Activated naive CD4-positive, alpha-beta T cell treated with anti-CD3 and anti-CD28 coated beads for 36 hours (primary cell): ENCODE measurements at places on chromosomes 1 and 21. TPM values are rescaled to one million over a fixed set of nuclear protein-coding genes. Genes with fewer than 3 reads are reported as not detected.

LHX8 gene
- total RNA-seq = not detected

PCP4L1 gene
- total RNA-seq = 0.37 TPM

OPN3 gene
- 9.0 TPM for total RNA-seq

DNA sequence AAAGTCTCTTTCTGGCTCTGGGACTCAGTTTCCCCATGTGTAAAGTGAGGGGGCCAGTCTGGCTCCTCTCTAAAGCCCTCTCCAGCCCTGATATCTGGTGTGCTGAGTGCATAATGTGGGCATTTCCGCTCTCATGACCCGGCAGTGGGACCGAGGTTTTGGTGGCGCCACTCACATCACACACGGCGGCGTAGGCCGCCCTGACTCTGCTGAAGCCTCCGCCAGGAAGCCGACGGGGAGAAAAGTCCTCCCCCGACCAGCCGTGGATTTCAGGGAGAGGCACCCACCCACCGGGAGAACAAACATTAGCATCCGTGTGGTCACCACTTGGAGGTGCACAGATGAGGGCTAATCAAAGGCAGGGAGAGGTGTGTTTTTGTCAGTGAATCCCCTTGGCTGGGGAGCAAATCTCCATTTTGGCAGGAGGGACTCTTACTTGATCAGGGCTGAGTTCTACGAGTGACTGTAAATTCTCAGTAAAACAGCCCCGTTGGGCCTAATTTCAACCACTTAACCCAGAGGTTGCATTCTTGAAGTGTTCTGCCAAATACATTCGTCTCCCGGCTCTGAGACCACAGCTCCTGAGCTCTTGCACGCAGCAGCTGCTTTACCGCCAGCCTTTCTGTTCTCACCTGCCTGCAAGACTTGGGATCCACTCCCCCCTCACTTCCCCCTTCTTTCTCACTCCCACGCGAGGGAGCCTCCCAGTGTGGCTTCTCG is 118.2 kb downstream of the FOXD2 start:
- DNase-seq = no peak
- no peak overlapping the region for H3K4me3 ChIP-seq
- peaks cover 11% of the 10 kb centered on the region for H3K27me3 ChIP-seq

GRCh38 chr1:77044133-77044849 is 174.9 kb downstream of the PIGK start:
- no peak overlapping the region for H3K27ac ChIP-seq
- H3K4me3 ChIP-seq = no peak overlapping the region
- no peaks in the 10 kb centered on the region for H3K36me3 ChIP-seq
- H3K27me3 ChIP-seq = no peaks in the 10 kb centered on the region

- H3K27me3 ChIP-seq = peaks cover 4% of the 10 kb centered on the region
- no peaks in the 10 kb centered on the region for H3K36me3 ChIP-seq
- no peak overlapping the region for H3K4me3 ChIP-seq
- H3K4me1 ChIP-seq = no peaks in the 10 kb centered on the region
Observed at GRCh38 chr1:54012008-54012325, 6.0 kb downstream of the LDLRAD1 start.

DNA sequence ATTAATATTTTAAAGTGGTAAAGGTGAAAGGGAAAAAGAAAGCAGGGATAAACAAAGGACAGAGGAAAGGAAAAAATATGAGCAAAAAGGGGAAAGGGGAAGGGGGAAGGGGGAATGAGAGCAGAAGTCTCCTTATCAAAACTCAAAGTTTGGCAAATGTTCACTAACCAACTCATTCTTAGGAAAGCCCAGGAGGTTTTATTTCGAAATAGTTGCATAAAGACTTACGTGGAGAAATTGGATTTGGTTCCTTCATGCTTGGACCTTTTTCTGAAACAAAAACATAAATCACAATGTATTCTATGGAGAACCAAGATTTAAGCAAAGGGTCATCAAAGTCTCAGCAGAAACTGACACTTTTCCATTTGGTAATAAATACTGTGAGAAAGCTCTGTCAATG is 188.1 kb downstream of the TGFBR3 start:
- peaks cover 14% of the 10 kb centered on the region for H3K36me3 ChIP-seq
- peak overlapping the region; percentile 30 for H3K4me3 ChIP-seq
- H3K4me1 ChIP-seq = peaks cover 28% of the 10 kb centered on the region
- peak overlapping the region; percentile 51 for H3K27ac ChIP-seq
- no peaks in the 10 kb centered on the region for H3K27me3 ChIP-seq

GRCh38 chr1:148355976-148356375 is 127.1 kb downstream of the PPIAL4G start:
- H3K27me3 ChIP-seq = peaks cover 26% of the 10 kb centered on the region
- H3K4me3 ChIP-seq = no peak overlapping the region
- DNase-seq = no peak
- H3K4me1 ChIP-seq = peaks cover 15% of the 10 kb centered on the region

GRCh38 chr21:37503848-37504467 is 137.4 kb downstream of the DYRK1A start:
- H3K4me1 ChIP-seq = peaks cover 26% of the 10 kb centered on the region
- peaks cover 30% of the 10 kb centered on the region for H3K36me3 ChIP-seq
- peak; percentile 50 for DNase-seq
- peak overlapping the region; percentile 5 for H3K4me3 ChIP-seq

- H3K4me1 ChIP-seq = peaks cover 35% of the 10 kb centered on the region
- no peak for DNase-seq
- H3K4me3 ChIP-seq = no peak overlapping the region
- peaks cover 2% of the 10 kb centered on the region for H3K36me3 ChIP-seq
- H3K27me3 ChIP-seq = no peaks in the 10 kb centered on the region
Observed at GRCh38 chr1:33338440-33339211, 17.7 kb upstream of the A3GALT2 start.

DNA sequence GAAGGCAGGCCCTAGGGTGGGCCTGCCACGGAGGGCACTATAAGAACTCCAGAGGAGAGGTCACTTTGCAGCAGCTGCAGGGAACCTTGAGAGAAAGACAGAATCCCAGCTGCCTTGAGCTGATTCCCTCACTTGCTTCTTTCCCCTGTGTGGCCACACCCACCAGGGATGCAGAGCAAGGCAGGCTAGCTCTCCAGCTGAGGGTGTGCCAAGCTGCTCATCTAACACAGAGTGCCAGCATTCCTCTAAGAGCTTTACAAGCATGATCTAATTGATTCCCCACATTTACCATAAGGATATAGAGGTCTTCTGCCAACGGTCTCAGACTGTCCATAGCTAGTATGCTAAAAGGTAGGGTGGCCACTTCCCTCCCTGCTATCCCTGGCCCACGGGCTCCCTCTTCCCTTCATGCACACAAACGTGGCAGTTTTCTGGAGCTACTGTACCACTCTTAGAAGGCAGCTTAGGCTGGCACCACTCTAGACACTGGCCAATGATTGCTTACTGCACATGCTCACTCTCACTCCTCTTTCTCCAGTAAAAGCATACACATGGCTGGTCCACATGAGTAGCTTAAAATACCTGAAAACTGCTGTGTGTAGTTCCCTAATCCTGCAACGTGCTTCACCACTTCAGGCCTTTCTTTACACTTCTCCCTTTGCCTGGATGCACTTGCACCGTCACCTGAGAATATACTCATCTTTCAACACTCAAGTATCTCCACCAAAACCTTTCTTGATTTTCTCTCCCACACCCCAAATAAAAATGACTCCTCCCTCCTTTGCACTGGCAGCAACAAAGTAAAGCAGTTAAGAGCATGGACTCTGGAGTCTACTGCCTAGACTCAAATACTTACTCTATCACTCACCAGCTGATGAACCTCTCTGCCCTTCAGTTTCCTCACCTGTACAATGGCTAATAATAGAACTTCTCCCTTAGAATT is 57.7 kb downstream of the DMAP1 start:
- H3K4me1 ChIP-seq = peaks cover 30% of the 10 kb centered on the region
- no peak overlapping the region for H3K27ac ChIP-seq
- no peaks in the 10 kb centered on the region for H3K27me3 ChIP-seq

DNA sequence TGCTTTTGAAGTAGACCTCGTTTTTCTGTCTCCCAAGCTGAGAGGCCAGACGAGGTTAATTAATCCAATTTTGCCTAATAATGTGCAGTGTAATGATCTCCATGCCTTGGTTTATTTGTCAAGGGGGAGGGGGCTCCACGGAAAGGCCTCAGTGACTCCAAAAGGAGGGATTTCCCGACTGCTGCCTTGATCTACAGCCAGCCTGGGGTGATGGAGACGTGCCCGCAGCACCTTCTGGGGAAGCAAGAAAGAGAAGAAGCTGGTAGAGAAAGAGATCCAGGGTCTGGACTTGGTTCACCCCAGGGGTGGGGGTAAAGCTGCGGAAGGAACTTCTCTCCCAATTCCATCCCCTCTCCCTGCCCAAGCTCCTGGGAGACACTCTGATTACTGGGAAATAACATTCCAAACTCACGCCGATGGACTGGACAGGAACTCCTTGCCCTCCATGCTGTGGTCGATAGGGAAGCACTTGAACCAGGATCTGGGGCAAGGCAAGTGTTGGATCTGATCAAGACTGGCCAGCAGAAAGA is 44.1 kb upstream of the SIM2 start:
- H3K4me3 ChIP-seq = no peak overlapping the region
- H3K27ac ChIP-seq = no peak overlapping the region
- no peak for DNase-seq

DNA sequence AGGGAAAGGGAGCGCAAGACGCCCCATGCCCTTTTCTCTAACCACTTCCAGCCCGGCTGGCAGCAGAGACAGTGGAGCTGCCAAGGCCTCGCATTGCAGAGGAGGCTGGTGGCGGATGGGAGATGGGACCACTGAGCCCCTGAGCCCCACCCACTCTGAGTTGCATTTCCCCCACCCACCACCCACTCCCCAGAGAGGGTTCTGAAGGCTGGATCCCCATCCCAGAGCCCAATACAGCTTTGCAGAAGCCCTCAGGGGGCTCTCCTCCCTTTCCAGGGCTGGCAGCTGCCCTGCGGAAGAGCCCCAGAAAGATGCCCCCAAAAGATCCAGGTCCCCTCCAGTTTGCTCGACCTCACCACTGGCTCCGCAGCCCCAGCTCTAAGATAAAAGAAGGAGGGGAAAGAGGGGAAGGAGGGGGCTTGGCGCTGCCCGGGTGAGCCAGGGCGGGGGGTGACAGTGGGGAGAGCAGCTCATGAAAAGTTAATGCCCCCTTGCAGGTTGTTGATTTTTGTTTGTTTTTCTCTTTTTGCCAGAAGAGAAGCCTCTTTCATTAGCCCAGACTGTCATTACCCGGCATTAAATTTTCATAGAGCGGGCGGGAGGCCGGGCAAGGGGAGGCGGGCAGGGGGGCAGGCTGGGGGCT is 38.4 kb upstream of the CASZ1 start:
- H3K27me3 ChIP-seq = peaks cover 30% of the 10 kb centered on the region
- DNase-seq = no peak
- no peak overlapping the region for H3K4me3 ChIP-seq
- H3K36me3 ChIP-seq = no peaks in the 10 kb centered on the region
- peaks cover 1% of the 10 kb centered on the region for H3K4me1 ChIP-seq

DNA sequence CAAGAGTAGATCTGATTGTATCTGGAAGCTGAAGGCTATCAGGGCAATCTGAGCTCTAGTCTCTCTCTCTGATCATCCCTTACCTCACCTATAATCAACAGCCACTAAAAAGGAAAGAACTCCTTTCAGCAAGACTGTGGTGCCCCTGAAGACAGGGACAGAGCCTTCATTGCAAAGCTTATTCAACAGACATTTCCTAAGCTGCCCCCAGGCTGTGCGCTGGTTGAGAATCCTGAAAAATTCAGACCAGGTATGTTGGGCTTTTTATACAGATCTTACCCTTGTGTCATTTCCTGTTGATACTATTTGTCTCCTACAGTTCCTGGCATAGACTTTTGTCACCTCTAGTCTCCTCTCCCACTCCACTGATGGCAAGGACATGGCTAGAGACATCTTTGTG is 63.3 kb upstream of the PLA2G4A start:
- no peaks in the 10 kb centered on the region for H3K27me3 ChIP-seq
- H3K4me3 ChIP-seq = no peak overlapping the region
- H3K36me3 ChIP-seq = no peaks in the 10 kb centered on the region
- no peak for DNase-seq
- H3K4me1 ChIP-seq = no peaks in the 10 kb centered on the region

GRCh38 chr1:236172041-236172579 is 29.8 kb downstream of the GPR137B start:
- H3K27me3 ChIP-seq = no peaks in the 10 kb centered on the region
- H3K36me3 ChIP-seq = no peaks in the 10 kb centered on the region
- no peak for DNase-seq
- no peak overlapping the region for H3K4me3 ChIP-seq

GRCh38 chr1:21639594-21640041 is 29.5 kb downstream of the RAP1GAP start:
- H3K27me3 ChIP-seq = peaks cover 7% of the 10 kb centered on the region
- no peak for DNase-seq
- no peak overlapping the region for H3K4me3 ChIP-seq
- H3K36me3 ChIP-seq = no peaks in the 10 kb centered on the region

- H3K36me3 ChIP-seq = no peaks in the 10 kb centered on the region
- H3K27me3 ChIP-seq = peaks cover 8% of the 10 kb centered on the region
- no peaks in the 10 kb centered on the region for H3K4me1 ChIP-seq
- H3K27ac ChIP-seq = no peak overlapping the region
- no peak overlapping the region for H3K4me3 ChIP-seq
- DNase-seq = no peak
Observed at GRCh38 chr1:215241451-215241850, 158.9 kb downstream of the KCNK2 start.

DNA sequence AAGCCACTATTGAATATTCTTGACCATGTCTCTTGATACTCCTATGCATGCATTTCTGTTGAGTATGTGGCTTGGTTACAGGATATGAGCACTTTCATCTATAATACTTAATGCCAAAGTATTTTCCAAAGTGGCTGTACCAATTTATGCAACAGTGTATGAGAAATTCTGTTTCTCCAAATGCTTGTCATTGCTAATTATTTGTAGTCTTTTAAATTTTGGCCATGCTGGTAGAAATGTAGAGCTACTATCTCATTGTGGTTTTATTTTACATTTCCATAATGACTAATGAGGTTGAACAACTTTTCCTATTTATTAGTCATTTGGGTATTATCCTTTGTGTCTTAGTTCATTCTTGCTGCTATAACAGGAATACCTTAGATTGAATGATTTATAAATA is 71.4 kb upstream of the TSPAN2 start:
- H3K4me3 ChIP-seq = no peak overlapping the region
- no peak overlapping the region for H3K27ac ChIP-seq
- no peaks in the 10 kb centered on the region for H3K36me3 ChIP-seq
- H3K4me1 ChIP-seq = peaks cover 3% of the 10 kb centered on the region

GRCh38 chr1:179164494-179164893 is 65.0 kb downstream of the ABL2 start:
- DNase-seq = no peak
- H3K4me3 ChIP-seq = no peak overlapping the region
- no peak overlapping the region for H3K27ac ChIP-seq
- H3K4me1 ChIP-seq = peaks cover 3% of the 10 kb centered on the region
- H3K36me3 ChIP-seq = peaks cover 6% of the 10 kb centered on the region
- no peaks in the 10 kb centered on the region for H3K27me3 ChIP-seq
